ENCODE measurements at places on chromosomes 1 and 21.

GRCh38 chr1:224433041-224433691 is 1.4 kb downstream of the WDR26 start:
- peak; percentile 34 for DNase-seq

- no peak for DNase-seq
Observed at GRCh38 chr1:206503591-206504362, 3.6 kb upstream of the RASSF5 start.

- no peak for DNase-seq
Observed at GRCh38 chr1:60504206-60504840, 430.8 kb upstream of the C1orf87 start.

- DNase-seq: no peak
Observed at GRCh38 chr1:109078317-109078716, 2.5 kb upstream of the TAF13 start.

DNA sequence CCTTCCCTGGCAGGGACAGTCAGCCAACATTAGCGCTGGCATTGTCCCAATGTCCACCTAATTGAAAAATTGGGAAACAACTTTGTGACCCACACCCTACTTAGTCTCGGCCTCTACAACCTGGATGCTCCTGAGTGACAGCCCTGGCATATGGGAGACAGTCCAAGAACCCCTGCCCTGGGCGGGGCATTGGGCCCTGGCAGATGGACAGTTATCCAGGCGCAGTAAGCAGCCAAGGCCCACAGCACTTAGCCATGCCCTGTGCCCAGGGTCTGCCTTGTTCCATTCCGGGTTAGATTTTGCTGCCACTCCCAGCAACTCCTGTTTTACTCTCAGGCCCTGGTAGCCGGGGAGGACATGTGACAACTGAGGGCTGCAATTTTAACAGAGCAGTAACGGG is 50.3 kb downstream of the NFASC start:
- DNase-seq: no peak

- DNase-seq: no peak
Observed at GRCh38 chr1:3865606-3866160, 8.4 kb downstream of the DFFB start.

- DNase-seq: no peak
Observed at GRCh38 chr1:208177656-208178055, 66.5 kb downstream of the PLXNA2 start.

DNA sequence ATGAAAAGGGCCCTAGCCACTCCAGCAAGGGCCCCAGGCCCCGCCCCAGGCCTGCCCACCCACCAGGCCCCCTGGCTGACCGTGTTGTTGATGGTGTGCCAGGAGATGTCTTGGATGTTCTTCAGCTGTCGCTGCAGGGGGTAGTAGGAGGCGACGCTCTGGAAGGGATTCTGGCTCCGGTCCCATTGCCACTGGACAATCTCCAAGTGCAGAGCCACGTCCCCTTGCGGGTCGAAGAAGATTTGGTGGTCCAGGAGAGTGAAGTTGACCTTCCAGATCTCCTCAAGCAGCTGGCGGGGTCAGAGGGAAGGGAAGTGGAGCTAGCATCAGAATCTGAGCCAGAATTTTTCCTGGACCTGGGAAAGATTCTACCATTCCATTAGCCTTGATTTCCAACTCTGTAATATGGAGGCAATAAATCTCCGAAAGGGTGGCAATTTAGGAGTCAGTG is 10.2 kb downstream of the TAS1R2 start:
- DNase-seq: no peak

DNA sequence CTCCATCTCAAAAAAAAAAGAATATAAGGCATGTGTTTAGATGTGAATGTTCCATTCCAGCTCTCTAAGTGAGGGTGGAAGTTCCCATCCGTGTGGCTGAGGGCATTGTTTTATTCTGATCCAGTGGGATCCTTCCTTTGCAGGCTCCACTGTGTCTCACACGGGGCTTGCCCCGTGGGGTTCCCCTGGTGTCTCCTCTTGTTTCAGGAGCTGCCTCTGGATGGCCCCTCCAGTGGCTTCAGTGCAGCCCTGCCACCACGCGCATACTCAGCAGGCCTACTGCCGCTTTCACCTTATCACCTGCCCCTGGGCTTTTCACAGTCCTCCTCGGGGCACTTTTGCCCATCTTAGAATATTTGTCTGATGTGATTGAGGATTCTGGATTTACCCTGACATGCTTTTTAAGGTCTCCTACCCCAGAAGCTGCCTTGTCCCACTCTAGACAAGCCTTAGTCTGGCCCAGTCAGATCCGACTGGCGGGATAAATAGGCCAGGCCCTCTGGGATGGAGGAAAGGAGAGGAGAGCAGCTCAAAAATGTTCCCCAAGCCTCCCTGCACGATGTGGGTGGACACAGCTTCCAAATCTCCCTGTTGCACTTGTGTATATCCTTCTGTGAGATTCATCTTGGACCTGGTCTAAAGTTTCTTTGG is 55.2 kb downstream of the FAM163A start:
- no peak for DNase-seq

DNA sequence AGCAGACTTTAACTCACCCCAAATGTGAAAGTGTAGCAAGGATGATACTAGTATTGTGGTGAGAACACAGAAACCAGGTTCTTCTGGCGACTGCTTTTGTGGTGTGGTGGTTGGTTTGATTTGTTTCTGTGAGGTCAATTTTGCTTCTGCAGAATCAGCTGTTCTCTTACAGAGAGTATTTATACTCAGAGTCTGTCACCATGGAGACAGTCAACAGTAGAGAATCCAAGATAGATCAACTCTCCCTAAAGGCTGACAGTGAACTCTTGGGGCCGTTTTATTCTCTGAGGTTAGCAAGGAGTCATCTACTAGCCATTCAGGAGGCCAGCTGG is at the start of gene CFAP107:
CFAP107 (plus strand) TSS at position 209 of the 332 bp plus-strand sequence. CDS start 231 bp downstream, outside the sequence.
- DNase-seq: no peak

- DNase-seq: no peak
Observed at GRCh38 chr1:44030605-44031251, 534 bp downstream of the SLC6A9 start.

- DNase-seq: no peak
Observed at GRCh38 chr1:91754348-91754747, 131.6 kb downstream of the TGFBR3 start.

GRCh38 chr1:175901076-175901836 is 157.9 kb upstream of the TNR start:
- DNase-seq: no peak

DNA sequence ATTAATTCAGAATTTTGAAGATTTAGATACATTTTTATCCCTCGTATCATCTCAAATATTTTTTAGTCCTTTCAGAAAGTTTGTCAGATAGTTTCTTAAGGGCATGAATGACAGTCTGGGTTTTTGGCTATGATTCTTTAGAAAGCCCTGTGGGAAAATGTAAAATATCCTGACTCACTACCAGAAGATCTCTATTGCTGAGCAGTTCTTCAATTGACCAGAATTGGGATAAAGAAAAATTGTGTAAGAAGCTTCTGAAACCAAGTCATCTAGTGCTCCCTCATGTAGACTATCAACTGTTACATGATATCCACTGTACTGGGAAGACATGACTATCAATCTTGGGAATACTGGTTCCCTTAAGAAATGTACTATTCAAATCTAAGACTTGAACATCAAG is 608.3 kb upstream of the CHRM3 start:
- no peak for DNase-seq

DNA sequence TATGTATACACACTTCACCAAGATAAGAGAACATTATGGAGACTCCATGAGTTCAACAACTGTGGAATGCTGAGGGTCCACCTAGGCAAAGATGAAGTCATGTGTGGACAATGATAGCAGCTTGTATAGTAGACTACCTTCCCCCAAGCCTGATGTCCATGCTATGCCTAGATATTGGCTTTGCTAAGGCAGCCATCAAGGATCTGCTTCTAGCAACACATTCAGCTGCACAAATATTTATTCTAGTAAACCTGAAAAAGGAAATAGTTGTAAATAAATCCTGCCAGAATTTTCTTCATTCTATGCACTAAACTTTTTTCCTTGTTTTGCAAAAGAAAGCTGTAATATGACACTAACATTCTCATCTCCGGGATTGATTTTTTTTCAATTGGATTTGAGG is 7.0 kb upstream of the LPAR3 start:
- no peak for DNase-seq

- DNase-seq: no peak
Observed at GRCh38 chr21:40562242-40563002, 284.5 kb downstream of the DSCAM start.

- DNase-seq: no peak
Observed at GRCh38 chr1:90561911-90562310, 155.2 kb downstream of the BARHL2 start.

DNA sequence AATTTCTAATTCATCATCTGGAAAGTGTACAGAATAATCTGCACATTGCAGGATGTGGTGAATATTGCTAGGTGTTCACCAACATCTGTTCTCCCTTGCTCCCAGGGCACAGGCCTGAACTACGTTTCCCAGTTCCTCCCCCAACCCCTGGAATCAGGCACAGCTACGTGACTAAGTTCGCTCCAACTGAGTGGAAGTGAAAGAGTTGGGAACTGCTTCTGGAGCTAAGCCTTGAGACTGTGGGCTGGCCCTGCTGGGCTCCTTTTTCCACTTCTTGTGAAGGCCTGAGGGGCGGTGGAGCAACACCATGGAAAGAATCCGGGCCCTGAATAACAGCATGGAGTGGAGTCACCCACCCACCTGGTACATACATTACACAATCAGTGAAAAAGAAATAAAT is 534.6 kb downstream of the SMYD3 start:
- DNase-seq: no peak

- no peak for DNase-seq
Observed at GRCh38 chr1:34851431-34852105, 8.0 kb downstream of the SMIM12 start.

- no peak for DNase-seq
Observed at GRCh38 chr1:44152692-44153091, 11.3 kb upstream of the KLF18 start.

DNA sequence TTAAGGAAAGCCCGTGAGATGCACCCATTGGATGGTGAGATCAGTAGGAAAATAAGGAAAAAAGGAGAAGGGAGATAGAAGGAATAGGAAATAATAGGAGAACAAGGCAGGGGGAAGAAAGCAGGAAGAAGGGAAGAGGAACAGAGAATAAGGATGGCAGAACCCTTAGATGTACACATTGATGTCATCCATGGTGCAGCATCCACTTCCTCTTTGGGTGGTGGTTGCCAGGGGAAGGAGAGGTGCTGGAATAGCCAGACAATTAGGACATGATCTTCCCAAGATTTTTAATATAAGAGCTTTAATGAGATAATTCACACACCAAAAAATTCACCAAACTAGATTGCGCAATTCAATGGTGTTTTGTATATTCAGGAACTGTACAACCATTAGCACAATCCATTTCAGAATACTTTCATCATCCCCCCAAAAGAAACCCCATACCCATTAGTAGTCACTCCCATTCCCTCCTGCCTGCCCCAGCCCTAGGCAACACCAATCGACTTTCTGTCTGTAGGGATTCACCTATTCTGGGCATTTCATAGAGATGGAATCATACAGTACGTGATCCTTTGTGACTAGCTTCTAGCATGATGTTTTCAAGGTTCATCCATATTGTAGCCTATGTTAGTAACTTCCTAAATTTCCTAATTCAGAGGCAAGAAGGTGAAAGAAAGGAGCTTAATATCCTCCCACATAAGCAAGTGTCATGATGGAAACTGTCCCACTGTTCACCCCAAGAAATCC is 121.4 kb downstream of the PLXNA2 start:
- no peak for DNase-seq

DNA sequence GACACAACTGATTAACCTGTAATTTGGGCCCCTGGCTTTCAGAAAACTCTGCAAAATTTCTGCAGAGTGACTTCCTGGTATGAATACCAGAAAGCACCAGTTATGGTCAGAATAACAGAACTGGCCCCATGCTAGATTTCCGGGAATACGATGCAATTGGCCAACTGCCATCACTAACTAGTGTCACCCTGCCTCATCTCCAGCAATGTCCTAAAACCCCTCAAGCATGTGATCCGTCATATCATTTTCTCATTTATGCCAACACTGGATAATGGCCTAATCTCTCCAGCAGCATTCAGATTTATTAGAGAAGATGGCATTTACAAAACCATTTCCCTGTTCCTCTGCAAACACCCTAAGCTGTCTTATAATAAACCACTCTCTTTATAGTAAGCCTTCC is 15.4 kb downstream of the KAZN start:
- no peak for DNase-seq

GRCh38 chr1:165928075-165928731 is 100.8 kb downstream of the UCK2 start:
- peak; percentile 71 for DNase-seq

DNA sequence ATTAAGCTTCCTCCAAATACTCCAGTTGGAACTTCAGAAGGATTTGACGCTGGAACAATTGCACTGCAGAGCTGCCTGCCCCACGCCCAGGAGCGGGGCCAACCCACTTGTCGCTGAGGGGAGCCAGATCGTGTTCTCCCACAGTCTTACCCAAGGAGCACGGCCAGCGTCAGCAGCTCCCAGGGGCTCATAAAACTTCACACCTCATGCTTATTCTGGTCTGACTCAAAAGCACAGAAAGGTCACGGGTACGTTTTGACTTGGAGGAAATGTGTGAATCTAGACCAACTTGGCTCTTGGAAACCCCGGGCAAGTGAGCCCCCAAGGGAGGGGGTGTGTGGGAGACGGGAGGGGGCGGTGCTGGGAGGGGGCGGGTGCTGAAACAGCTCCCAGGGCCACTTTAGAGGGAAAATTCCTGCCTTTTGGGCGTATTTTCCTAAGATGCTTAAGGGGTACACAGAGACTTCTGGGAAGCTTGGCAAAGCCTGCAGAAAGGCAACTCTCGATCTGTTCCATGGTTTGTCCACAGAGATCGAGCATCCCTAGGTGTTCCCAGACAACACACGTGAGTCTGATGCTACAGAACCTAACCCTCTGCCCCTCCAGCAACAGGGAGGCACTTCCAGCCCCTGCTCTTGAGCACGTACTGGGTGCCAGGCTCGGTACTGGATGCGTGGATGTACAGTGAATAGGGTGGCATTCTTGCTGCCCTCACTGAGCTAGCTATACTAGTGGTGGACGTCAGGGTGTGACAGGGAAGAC is 98.9 kb downstream of the DHRS3 start:
- DNase-seq: no peak
